Stimulated activated CD8-positive, alpha-beta memory T cell treated with anti-CD3 and anti-CD28 coated beads, Interleukin-2, amount 100 ng/mL, for 1 hour (primary cell): ENCODE measurements at places on chromosomes 4 and X.

- DNase-seq = no peak
Observed at GRCh38 chr4:76795243-76795642, 102.7 kb downstream of the SOWAHB start.

DNA sequence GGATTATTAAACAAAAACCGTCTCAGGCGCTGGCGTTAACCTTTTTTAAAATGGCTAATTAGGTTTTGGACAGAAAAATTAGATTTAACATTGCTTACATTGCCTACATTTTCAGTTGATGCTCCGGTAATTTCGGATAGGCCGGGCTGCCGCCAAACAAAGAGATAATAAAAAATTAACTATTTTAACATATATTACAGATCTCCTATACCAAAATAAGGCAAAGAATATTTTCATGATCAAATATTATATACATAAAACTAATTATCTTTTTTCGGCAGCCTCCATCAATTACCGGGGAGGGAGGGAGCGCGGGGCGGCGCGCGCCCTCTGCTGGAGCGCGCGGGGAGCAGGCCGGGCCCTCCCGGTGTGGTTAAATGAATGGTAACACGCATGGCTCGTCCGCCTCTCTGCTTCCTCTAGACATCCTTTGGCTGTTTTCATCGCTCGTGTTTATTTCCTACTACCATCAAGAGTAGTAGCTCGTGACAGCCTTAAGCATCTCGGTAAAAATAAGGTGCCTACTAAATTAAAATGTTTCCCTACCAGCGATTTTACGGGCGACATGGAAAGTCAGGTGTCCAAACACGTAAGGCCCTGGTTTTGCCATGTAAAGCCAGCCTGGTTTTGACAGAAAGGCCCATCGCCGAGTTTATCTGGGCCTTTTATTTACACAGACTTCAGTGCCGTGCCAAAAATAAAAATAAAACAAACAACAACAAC, 52.4 kb upstream of the TMEM33 start:
- DNase-seq = no peak

DNA sequence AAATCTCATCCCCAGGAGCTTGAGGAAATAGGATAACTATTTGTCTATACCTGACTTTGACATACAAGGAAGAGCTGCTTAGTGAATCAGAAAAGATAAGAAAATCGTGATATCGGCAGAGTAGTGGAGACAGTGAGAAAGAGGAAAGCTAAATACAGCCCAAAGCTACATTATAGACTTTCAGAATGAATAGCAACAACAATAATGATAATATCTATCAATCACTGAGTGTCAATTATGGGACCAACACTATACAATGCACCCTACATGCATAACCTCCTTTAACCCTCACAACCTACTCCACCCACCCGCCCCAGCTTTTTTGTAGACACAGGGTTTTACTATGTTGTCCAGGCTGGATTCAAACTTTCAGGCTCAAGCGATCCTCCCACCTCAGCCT, 205.1 kb downstream of the PPP3CA start:
- no peak for DNase-seq

DNA sequence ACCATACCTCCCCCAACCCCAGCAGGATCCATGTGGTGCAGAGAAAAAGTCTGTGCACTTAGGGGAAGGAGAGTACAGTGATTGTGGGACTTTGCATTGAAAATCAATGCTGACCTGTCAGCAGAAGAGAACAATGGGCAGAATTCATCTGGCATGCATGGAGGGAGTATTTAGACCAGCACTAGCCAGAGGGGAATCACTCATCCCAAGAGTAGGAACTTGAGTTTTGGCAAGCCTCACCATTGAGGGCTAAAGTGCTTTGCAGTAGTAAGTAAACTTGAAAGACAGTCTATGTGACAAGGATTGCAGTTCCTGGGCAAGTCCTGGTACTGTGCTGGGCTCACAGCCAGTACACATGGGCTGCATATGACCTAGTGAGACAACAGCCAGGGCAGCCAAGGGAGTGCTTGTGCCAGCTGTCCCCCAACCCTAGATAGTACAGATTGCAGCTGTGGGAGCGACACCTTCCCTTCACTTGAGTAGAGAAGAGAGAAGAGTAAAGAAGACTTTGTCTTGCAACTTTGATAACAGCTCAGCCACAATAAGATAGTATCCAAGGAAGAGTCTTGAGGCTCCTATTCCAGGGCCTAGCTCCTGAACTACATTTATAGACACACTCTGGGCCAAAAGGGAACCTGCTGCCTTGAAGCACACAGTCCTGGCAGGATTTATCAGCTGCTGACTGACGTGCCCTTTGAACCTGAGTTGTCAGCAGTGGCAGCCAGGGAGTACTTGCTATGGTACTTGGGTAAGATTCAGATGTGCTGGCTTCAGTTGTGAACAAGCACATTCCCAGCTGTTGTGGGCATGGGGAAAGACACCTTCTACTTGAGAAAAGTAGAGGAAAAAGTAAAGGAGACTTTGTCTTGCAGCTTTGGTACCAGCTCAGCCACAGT, 48.7 kb downstream of the HDX start:
- DNase-seq = no peak

- DNase-seq = no peak
Observed at GRCh38 chr4:158553364-158553763, 31.7 kb downstream of the RXFP1 start.

GRCh38 chr4:180134091-180134866, 2108.9 kb upstream of the TENM3 start:
- no peak for DNase-seq

GRCh38 chr4:83062739-83063138, 27.8 kb downstream of the COPS4 start:
- no peak for DNase-seq

DNA sequence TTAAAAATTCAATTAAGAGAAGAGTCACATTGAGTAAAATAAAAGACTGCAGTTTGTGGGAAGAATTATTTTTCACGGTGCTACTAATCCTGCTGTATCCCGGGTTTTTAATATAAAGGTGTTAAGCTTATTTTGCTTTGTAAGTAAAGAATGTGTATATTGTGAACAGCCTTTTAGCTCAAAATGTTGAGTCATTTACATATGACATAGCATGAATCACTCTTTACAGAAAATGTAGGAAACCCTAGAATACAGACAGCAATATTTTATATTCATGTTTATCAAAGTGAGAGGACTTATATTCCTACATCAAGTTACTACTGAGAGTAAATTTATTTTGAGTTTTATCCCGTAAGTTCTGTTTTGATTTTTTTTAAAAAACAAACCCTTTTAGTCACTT, 39.7 kb downstream of the IRS4 start:
- DNase-seq = no peak

DNA sequence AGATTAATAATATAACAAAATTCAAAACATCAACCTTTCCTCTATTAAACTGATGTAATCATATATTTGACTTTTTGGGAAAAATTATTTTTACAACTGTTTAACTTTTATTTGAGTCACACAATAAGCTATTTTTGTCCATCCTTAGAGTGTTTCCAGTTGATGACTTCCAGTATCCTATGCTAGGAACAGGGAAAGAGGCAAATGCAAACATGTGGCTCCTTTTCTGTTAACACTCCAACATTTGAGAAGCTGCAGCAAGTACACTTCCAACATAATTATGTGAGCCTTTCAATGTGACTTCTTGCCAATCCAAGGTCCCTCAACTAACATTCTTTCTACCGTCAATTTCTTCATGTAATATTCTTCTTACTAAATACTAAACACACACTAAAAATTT, 117.7 kb downstream of the PPA2 start:
- no peak for DNase-seq

DNA sequence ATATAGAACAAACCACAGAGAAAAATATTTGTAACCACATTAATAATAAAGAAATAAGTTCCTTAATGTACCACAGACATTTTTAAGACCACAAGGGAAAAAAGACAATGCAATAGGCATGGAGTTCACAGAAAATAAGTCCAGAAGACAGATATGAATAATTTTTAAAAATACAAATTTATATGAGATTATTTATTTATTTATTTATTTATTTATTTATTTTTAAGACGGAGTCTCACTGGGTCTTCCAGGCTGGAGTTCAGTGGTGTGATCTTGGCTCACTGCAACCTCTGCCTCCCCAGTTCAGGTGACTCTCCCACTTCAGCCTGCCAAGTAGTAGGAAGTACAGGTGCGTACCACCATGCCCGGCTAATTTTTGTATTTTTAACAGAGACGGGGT, 53.7 kb downstream of the THAP9 start:
- no peak for DNase-seq
